ENCODE measurements at places on chromosomes 16 and 17.

GRCh38 chr17:2436316-2436905 is 35.6 kb upstream of the MNT start:
- DNase-seq: no peak

DNA sequence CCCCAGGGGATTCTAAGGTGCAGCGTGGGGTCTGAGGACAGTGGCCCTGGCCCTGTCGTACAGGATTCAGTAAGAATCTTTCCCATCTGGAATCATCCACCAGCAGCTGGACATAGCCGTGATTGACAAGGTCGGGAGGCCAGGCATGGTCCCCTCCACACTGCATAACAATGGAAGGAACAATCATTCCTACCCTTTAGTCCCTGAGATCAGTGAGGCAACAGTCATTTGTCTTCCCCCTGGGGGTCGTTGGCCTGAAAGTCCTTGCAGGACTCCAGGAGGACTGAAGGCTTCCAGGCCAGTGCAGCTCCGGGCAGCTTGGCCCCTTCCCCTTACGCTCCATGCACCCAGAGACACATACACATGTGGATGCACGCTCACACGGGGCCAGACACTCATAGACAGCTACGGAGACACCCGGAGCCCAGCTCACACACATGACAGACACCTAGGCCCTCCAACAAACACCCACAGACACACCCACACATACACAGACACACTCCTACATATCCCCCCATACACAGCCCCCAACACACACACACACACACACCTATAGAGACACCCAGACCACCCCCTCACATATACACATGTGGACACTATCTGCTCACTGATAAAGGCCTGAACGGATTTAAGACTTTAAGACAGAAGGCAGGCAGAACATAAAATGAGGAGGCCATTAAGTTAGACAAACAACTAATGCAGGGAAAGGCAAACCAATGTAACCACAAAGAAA is 42.9 kb downstream of the LITAF start:
- DNase-seq: no peak

- DNase-seq: peak; percentile 60
Measured at GRCh38 chr16:19898924-19899604, 14.4 kb upstream of the GPRC5B start.

DNA sequence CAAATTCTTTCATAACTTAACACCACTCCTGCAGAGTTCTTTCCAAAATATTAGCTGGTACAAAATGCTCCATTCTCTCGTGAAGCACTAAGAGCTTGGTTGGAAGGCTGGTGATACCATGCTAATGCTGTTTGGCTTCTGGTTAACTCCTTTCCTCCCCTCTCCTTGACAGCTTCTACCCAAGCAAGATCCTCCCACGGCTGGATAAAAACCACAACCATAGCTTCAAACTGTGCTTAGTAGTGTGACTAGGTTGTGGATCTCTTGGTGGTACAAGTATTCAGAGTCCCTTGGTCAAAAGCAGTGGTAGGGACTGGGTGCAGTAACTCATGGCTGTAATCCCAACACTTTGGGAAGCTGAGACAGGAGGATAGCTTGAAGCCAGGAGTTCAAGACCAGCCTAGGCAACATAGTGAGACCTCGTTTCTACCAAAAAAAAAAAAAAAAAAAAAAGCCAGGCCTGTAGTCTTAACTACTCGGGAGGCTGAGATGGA is 2.3 kb downstream of the PHAF1 start:
- no peak for DNase-seq

DNA sequence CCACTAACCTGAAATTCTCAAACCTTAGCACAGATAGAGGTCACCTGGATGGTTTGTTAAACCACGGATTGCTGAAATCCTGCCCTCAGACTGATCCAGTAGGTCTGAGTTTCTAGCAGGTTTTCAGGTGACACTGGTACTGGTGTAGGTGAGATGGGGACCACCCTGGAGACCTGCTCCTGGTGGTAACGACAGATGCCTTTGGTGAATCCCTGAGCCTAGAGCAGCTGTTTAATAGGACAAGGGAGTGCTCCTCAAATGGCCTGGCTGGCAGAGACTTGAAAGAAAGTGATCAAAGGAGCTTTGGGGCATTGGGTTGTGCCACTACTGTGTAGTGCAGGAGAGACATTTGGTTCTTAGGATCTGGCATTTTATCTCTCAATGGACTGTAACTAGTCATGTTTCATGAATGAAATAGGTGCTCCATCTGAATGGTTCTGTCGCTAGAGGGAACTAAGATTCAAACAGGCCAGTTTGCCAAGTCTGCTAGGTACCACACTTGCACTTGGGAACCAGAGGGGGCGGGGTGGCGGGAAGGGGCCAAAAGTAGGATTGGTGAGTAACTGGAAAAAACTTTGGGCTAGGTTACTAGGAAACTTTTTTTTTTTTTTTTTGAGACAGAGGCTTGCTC is 2.9 kb upstream of the IFI35 start:
- DNase-seq: peak; percentile 71

- no peak for DNase-seq
Measured at GRCh38 chr17:7867881-7868329, 10.1 kb downstream of the CYB5D1 start.

DNA sequence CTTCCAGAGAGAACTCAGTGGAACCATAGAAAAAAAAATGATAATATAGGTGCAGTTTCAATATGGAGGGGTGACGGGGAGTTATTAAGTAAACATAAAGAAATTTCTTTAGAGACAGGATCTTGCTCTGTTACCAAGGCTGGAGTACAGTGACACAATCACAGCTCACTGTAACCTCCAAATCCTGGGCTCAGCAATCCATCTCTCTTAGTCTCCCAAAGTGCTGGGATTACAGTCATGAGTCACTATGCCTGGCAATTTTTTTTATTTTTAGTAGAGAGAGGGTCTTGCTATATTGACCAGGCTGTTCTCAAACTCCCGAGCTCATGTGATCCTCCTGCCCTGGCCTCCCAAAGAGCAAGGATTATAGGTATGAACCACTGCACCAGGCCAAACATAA is 48.8 kb downstream of the NLRC5 start:
- peak; percentile 65 for DNase-seq

GRCh38 chr16:49487746-49488145 is 114.1 kb downstream of the C16orf78 start:
- no peak for DNase-seq

- DNase-seq: no peak
Measured at GRCh38 chr17:4895657-4896331, 3.5 kb upstream of the C17orf107 start.

Data from AG10803 (cell line).